ENCODE measurements at places on chromosomes 4 and X.

- DNase-seq = no peak
Observed at GRCh38 chrX:107272431-107272921, 66.1 kb downstream of the DNAAF6 start.

DNA sequence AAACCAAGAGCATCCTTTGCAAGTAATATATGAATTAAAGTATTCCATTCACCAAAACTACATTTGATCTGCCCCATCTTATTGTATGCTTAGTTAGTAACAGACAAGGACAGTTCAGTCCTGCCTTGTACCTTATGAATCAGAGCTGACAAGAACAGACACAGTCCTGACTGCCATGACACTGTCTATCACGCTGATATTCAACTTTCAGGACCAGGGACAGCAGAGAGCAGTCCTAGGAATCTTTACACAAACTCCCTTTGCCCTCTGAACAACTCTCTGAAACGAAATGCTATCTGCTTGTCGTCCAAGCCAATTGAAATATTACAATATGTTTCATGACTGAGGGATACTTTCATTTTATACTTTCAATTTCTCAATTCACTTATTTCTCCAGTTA, 268.6 kb upstream of the VCX start:
- no peak for DNase-seq

GRCh38 chr4:26566133-26566532, 17.8 kb upstream of the TBC1D19 start:
- no peak for DNase-seq

DNA sequence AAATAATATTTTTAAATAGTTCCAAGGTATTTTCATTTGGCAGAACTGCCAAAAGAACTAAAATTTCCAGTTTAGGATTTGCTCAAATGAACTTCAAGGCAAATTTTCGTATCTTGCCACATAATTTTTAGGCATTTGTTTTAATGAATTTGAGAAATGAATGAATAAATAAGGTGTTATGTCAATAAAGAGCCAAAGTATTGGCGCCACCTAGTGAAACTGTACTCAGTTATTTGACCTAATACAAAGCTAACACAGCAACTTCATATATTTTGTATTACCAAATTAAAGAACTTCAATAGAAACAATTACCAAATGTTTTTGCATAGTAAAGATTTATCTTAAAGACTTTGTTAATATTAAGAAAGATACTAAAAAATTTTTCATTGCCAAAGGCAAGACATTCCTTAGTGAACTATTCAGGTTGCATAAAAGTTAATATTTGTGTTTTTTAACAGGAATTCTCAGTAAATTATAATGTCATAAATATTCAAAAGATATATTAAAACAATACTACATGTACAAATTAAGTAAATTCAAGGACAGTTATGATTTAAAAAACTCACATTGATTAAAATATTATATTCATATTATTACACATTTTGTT, 50.3 kb downstream of the STPG2 start:
- no peak for DNase-seq

GRCh38 chrX:40244980-40245379, 147.2 kb upstream of the BCOR start:
- no peak for DNase-seq
